Dermis blood vessel endothelial cell (primary cell): ENCODE measurements at places on chromosomes 3 and 15.
A peak's percentile ranks its signal among the peaks of the same experiment; 100 is the strongest.

DNA sequence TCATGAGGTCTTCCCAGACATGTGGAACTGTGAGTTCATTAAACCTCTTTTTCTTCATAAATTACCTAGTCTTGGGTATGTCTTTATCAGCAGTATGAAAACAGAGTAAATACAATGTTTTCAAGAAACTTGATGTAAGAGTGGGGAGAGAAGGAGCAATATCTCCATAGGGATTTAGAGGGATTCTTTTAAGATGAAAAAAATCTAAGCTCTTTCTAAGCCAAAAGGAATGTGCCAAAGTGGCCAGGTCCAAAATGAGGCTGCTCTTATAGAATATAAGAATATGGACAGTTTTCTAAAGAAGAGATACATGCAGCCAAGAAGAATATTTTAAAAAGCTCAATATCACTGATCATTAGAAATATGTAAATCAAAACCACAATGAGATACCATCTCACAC, 23.9 kb upstream of the RYK start:
- no peak for DNase-seq

- DNase-seq: peak; percentile 86
Observed at GRCh38 chr15:38699633-38700230, 135.1 kb upstream of the RASGRP1 start.

- DNase-seq: no peak
Observed at GRCh38 chr15:83462953-83463433, 15.9 kb downstream of the SH3GL3 start.

GRCh38 chr3:156356537-156357363, 198.2 kb downstream of the SSR3 start:
- DNase-seq: no peak

GRCh38 chr3:132255041-132255745, 62.0 kb upstream of the ACP3 start:
- DNase-seq: peak; percentile 9

- no peak for DNase-seq
Observed at GRCh38 chr3:148901987-148902791, 37.1 kb downstream of the CPA3 start.

GRCh38 chr3:29274667-29275066, 6.2 kb upstream of the RBMS3 start:
- no peak for DNase-seq

GRCh38 chr3:17639257-17639656, 103.2 kb downstream of the TBC1D5 start:
- peak; percentile 51 for DNase-seq

- no peak for DNase-seq
Observed at GRCh38 chr3:61181874-61182273, 69.4 kb downstream of the FHIT start.

- DNase-seq: peak; percentile 6
Observed at GRCh38 chr3:72629191-72629631, 219.0 kb downstream of the SHQ1 start.

DNA sequence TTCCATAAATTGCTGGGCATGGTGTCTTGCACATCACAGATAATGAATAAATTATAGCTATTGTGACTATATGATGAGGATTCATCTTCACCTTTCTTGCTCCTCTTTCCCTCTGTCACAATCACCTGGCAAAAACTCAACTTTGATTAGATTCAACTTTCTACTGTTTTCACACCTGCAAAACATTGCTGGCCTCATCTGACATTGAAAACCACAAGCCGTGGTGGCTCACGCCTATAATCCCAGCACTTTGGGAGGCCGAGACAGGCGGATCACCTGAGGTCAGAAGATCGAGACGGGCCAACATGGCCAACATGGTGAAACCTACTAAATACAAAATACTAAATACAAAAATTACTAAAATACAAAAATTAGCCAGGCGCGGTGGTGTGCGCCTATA, 12.7 kb upstream of the PEX5L start:
- DNase-seq: no peak

DNA sequence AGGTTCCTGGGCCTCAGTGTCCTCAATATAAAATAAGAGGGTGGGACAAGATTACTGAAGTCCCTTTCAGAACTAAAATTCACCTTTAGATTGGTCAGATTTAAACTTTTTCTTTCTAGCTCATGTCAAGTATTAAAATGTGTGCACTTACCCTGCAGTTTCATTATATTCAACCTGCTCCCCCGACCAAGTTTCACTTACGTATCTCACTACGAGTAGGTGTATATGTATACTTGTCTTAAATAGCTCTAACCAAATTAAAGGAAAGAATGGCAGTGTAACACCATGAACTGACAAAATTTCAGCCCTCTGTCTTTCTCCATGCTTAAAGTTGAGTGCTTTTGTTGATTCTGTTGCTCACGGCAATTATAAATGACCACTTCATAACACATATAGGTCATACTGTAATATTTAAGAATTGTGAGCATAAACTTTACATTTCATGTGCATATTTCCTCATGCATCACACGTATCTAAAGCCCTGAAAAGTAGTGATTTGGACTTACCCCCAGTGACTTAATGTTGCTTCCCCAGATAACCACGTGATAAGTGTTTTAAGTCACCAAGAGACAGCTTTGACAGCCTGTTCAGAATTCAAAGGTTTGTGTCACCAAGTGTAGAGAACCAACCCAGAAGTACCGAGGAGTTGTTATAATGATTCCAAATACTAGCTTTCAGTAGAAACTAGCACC, 70.0 kb downstream of the PGPEP1L start:
- no peak for DNase-seq

DNA sequence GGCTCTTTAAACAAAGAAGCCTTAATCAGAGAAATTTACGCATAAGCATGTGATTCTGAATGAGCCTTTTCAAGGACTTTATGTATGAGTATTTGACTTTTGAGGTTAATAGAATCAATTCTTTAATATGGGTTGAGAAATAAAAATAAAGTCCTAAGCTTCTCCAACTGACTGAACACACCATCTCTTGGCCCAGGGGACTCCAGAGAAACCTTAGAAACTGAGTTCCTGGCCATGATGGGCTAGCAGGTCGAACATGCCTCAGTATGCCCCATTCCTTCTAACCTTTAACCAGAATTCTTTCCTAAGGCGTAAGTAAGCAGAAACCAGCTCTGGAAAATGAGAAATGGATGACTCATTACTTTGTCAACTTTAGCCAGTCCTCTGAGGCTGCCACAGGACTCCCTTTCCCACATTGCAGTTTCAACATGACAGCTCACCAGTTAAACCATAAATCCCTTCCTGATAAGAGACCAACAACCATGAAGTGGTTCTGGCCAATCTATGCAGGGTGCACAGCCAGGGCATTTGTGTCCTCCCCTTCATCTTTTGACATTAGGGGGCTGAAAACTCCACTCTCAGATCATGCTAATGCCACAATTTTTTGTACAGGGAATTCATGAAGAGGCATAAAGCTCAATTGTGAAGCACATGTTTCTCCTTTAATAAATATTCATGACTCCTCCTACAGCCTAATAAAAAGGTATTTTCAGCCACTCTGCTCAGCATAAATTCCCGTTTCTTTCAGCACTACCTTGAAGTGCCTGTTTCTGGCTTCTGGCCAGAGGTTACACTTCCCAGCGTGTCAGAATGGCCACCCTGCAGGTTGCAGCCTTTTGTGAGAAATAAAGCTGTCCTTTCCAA, 33.3 kb downstream of the TM4SF18 start:
- DNase-seq: peak; percentile 77

DNA sequence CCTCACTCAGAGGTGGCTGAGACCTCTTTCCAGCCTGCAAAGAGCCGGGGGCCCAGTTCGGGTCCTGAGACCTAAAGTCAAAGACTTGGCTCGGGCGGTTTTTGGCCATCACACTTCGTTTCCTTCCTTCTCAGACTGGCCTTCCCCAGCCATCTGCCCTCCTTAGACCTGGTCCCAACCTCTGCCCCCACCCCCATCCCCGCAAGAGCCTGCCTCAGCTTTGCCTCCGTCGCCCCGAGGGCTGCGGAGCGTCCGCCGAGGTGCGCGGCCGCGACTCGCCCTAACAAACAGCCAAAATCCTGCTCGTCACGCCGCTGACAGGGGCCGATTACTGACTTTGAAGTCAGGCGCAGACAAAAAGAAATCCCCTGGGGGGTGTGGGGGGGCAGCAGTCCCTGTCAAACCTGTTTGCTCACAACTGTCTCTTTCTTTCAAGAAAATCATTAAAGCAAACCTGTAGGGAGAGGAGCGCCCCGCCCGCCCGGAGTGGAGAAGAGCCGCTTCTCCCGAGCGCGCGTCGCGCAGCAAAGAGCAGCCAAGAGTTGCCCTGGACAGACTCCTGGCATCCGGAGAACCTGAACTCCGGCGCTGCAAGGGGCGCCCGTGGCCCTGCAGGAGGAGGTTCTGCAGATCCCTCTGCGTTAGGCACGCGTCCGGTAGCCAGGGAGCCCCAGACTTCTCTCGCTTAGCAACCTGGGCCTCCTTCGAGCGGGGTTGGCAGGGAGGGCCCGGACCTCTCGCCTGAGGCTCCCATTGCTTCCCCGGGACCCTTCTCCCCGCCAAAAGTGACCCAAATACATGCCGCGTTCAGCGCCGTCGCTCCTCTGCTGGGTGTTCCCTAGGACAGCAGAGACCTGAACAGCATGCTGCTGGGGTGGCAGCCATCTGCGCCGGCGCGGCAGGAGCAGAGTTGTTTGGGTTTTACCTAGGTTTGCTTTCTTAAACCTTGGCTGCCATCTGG, 4.5 kb downstream of the SOX14 start:
- no peak for DNase-seq

DNA sequence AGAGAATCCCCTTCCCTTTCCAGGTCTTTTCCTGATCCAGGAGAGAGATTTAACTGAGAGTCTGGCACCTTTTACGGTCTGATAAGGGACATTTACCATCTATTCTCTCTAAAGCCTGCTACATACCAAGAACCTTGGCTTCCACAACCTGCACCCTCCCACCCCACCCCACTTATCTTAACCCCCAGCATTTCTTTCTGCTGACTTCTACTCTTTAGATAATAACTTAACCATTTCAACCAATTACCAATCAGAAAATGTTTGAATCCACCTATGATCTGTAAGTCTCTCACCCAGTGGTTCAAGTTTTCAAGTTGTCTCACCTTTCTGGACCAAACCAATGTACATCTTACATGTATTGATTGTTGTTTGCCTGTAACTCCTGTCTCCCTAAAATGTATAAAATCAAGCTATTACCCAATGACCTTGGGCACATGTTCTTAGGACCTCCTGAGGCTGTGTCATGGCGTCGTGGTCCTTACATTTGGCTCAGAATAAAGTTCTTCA, 74.0 kb downstream of the MCF2L2 start:
- DNase-seq: no peak

- no peak for DNase-seq
Observed at GRCh38 chr3:30632065-30632464, 25.7 kb downstream of the TGFBR2 start.

DNA sequence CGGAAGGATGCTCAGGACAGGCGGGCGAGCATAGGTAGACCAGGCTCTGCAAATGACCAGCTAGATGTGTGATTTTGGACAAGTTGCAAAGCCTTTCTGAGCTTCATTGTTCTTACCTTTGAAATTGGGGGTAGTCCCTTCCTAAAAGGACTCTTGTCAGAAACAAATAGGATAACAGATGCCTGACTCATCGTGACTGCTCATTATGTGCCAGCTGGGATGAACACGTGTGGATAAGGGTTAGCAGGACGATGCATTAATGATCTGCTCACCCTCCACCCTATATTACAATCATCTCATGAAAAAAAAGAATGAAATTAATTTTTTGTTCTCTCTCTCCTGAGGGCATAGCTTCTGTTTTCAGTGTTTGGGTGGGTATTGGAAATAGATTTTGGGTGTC, 223.4 kb downstream of the NR2F2 start:
- no peak for DNase-seq

DNA sequence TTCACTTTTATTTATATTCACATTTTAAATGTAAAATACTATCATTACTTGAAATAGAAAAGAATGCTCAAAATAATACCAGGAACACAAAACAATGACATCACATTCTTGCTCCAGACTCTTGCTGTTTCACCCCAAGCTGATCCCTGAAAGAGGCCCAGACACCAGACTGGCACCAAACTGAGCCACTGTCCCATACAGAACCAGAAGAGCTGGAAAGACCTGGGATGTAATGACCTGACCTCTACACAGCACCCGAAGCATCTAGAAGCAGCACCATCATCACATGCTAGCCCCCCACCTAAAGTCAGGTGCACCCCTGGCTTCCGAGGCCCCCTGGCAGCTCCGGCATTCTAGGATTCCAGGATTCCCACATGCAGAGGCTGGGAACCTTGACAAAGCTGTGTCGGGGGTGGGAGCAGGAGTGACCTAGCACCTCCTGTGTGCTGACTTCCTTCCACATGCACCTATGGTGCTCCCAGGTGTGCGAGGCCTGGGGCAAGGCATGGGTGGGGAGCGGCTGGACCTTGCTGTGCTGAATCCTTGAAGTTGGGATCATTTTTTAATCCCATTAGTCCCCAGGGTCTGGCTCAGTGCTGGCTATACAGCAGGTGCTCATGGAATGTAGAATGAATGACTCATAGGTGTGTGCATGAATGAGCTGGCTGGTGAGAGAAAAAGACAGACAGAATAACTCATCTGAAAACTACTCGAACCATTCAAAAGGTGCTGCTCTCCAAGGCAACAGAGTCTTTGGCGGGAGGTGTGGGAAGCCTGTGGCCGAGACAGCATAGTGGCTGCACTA, 144.7 kb upstream of the IQSEC1 start:
- DNase-seq: no peak

DNA sequence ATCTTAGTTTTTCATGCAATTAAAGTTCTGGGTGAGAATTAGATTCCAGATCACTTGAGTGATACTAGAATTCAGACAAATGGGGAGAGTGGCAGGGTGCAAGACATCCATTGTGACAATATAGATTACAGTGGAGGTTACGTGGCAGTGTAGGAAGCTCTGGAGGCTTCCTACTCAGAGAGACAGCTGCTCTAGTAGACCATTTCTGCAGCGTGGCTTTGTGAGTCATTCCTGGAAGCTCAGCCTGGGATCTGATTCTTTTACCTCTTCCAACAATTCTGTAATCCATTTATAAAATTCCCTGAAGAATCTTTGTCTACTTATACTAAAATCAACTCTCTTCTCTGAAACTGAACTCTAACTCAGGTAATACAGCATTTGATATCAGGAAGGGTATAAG, 90.4 kb upstream of the ASB14 start:
- no peak for DNase-seq

DNA sequence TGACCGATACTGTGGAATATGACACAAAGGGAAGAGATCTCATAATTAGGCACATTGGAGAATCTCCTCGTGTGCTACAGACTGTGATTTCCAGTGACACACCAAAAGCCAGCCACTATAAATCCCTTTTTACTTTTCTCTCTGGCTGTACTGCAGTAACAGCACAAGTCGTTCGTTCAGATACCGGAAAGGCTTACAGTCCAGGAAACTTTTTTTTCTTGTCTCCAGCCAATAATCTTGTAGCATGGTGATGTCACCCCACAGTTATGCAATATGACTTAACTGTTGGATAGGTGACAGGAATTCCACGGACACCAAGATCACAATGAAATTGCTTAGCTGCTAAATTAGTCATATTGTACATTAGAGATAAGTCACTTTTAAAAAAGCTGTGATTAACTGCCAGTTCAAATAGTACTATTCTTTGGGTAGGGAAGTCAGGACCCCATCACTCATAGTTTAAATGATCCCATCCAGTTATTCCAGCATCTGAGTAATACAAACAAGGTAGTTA, 36.3 kb upstream of the TSC22D2 start:
- peak; percentile 100 for DNase-seq
